Fibroblast of skin of left quadriceps (primary cell): ENCODE measurements at places on chromosomes 4 and X.

GRCh38 chr4:37054531-37055077, 189.9 kb upstream of the NWD2 start:
- DNase-seq: no peak

DNA sequence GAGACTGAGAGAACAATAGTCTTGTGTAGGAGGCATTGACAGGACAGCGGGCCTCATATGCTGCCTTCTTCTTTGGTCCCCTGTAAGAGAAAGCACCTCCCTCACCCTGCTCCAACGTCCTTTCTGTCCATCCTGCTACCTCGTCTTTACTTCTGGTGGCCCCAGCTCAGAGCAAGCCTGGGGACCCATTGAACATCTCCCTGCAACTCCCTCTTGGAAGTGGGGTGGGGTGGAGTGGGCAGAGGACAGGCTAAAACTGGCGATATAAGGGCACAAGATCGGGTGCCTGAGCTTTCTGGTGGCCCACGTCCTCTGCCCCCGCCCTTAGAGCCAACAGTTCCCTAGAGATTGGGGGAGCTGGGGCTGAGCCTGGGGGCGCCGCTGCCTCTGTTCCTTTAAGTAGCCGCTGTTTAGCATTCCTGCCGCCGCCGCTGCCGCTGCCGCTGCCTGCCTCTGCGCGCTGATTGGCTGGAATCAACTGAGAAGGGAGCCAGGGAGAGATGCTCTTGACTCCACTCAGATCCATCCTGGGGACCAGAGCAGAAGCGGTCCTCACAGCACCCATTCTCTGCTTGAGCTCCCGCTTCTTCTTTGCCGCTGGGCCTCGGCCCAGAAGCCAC, at the start of gene DLG3:
Gene DLG3, plus strand, starts transcription at position 510 of the 620 bp plus-strand sequence. CDS start 367 bp downstream, outside the sequence.
- no peak for DNase-seq

- no peak for DNase-seq
These were observed 58.5 kb upstream of the HELT start for GRCh38 chr4:184959786-184960185.

DNA sequence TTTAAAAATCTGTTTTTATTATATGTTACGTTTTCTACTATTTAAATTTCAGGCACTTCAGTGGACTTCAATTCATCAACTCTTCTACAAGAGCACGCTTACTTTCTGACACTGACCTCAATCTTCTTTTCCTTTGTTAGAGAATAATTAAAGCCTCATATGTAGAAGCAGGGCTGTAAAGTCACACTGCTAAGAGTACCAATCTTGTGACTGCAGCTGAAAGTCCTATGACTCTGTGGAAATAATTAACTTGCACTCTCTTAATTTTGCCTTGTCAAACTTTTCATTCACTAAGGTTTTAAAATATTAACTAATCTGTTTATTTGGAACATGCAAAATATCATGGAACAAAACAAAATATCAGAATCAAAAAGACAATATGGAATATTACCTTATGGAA, 498.1 kb downstream of the PCDH10 start:
- no peak for DNase-seq

- no peak for DNase-seq
These were observed 47.0 kb downstream of the STX18 start for GRCh38 chr4:4494882-4495281.

DNA sequence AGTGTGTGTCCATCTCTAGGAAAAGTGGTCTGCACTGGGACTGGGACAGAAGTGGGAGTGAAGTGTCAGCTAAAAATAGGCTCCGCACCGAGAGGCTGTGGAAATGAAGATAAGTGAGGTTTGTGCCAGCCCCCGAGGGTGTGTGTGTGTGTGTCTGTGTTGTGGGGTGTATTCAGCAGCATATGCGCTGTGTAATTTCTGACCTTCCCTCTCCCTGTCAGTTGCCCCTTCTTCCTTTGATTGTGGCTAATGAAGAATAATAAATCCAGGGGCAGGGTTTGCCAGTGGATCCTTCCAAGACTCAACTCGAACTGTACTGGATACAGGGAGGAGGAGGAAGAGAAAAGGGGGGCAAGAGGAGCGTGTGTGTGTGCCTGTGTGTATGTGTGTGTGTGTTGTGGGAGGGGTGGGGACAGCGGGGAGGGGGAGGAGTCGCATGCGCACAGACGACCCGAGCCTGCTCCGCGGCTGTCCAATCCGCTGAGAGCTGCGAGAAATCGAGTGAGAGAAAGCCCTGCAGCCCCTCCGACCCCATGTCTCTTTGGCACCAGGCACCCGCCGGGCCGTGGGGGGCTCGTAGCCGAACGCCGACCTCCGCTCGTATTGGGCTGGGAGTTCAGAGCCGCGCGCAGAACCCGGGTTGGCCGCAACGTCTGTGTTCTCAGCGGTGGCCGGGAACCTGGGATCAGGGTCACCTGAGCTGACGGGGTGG, 916 bp upstream of the POU4F2 start:
- no peak for DNase-seq

- no peak for DNase-seq
These were observed 220.8 kb downstream of the SPANXN3 start for GRCh38 chrX:143296521-143296920.

GRCh38 chr4:53040459-53040815, 178.3 kb downstream of the RASL11B start:
- peak; percentile 61 for DNase-seq

GRCh38 chr4:129323658-129324057, 227.7 kb downstream of the C4orf33 start:
- no peak for DNase-seq

DNA sequence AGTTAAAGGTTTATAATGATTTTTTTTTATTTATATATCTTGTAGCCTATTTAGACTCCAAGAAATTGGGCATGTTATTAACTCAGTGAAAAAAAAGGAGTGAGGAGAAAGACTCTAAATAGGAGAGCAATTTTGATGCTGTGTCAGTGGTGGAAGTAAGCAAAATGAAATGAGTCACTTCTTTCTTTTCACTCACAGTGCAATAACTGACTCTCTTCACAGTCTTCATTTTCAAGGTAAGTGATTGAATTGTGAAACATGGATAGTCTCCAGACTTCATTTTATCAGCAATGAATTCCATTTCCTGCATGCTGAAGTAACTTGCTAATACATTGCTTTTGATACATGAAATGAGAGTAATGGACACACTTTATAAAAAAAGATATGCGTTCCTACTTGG, 2271.5 kb downstream of the PCDH7 start:
- DNase-seq: no peak

DNA sequence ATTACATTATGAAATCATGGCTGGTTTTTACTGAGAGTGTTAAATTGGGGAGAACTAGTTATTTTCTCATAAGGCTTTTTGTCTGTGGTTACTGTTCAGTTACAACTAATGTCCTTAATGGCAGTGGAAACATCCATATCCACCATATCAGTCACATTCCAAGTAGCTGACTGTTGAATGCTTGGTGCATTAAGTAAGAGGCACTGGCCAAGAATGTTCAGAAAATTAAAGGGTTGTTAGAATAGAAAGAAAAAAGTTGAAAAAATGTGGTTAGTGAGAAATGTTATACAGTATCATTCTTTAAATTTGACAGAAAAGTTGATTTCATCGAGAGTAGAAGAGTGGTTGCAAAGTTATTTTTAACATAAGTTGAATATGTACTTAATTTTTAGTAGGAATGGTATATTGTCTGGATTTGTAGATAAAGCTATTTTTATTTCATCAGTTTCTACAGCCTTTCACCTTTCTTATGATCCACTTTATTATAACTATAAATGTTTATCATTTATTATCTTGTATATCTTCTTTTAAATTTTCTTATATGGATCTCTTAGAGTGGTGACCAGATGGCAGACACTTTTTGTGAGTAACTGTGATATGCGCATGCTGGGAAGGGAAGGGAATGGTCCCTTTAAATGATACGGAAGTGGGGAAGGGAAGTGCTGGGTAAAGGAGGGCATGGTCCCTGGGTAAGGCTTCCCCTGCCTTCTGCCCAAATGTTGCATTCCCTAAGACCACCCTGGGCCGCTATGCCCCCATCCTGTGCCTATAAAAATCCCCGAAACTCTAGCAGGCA, 2407.1 kb downstream of the ARAP2 start:
- DNase-seq: peak; percentile 81

DNA sequence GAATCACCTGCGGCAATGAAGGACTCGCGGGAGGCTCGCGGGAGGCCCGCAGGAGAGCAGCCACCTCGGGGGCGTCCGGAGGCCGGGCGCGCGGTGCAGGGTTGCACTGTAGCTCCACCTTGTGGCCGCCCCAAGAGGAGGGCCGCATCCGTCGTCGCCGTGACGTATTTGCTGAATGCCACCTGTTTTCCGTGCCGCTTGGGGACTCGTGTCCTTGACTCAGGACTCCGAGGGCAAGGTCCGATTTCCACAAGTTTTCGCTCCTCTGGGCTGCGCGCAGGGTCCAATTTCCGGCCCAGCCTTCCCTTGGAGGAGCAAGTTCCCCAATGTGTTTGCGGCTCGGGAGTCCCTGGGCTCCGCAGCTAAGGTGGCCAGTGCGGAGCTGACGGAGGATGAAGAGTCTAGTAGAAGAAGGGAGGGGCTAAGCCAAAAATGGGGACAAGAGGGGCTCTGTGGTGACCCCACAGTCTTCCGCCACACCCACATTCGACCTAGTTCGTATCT, 10.7 kb upstream of the DLG3 start:
- DNase-seq: no peak

GRCh38 chr4:152415980-152416379, 119.9 kb downstream of the FBXW7 start:
- peak; percentile 12 for DNase-seq

GRCh38 chr4:109846395-109847098, 1.4 kb upstream of the LRIT3 start:
- DNase-seq: no peak

GRCh38 chr4:113472864-113473263, 288.7 kb downstream of the CAMK2D start:
- DNase-seq: no peak

DNA sequence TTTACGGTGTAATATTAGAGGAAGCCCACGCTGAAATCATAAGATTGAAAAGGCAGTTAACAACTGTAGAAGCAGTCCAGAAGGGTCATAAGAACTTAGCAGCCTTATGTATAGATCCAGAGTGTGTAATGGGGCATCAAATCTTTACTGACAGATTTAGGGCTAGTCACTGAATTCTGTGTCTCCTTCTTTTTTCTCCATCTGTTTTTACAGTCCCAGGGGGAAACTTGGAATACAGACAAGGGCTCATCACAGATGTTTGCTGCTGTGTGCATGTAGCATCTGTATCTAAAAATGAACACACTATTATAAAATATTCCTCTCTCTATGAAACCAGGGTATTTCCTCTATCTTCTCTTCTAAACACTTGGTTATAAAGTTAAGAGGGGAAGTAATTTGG, 43.9 kb downstream of the CYSLTR1 start:
- no peak for DNase-seq

DNA sequence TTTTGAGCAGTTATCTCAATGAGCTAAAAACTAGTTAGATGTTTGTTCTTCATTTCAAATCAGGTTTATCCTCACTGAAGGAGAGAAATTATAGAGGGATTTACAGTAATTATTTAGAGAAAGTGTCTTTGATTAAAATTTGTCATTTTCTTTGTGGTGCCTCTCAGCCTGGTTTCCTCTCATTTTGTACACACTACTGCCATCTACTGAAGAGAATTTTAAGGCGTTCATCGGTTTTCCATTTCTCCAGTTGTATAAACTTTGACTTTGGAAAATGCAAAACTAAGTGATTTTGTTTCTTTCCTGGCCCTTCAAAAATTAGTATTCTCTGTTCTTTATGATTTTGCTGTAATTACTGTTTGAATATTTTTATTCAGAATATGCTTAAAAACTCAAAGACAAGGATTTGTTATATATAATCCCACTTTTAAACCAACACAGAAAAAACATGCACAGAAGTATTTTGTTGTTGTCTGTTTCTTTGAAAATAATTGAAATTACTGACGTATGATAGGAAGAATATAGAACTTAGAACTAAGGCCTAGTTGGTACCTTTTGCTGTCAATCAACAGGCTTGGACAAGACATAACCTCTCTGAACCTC, 34.4 kb upstream of the ANXA3 start:
- DNase-seq: no peak
